ENCODE measurements at places on chromosomes 16 and 17.
A peak's percentile ranks its signal among the peaks of the same experiment; 100 is the strongest.

GRCh38 chr17:66507982-66508760 is 205.8 kb downstream of the PRKCA start:
- DNase-seq, result no peak

DNA sequence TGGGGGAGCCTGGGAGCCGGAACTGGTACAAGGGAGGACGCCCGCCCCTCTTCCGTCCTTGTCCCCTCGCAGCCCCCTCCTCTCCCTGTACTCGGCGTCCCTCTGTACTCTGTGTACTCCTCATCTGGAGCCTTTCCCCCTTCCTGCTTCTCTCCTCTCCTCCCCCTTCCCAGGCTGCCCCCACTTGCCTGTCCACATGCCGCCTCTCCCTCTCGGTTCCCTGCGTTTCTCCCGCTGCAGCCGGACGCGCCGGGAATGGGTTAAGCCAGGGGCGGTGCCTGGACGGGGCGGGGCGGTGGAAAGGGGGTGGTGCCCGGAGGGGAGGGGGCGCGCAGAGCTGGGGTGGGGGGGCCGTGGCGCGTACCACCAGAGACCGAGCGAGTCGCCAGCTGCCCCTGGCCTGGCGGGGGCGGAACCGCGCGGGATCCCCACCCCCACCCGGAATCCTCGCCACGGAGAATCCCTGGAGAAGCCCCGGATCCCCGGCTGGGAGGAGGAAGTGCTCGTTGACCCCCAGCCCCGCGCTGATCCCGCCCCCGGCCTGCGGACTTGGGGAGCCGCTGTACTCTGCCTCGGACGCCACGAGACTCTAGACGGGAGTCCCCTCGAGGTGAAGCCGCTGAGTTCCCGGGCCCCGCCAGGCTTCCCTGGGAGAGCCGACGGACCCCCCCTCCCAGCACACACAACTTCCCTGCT is 22.6 kb downstream of the GJD3 start:
- DNase-seq, result peak; percentile 41

- DNase-seq, result no peak
Observed at GRCh38 chr17:81033535-81034167, 1.3 kb upstream of the BAIAP2 start.

- DNase-seq, result no peak
Observed at GRCh38 chr16:4058386-4058785, 57.9 kb downstream of the ADCY9 start.

DNA sequence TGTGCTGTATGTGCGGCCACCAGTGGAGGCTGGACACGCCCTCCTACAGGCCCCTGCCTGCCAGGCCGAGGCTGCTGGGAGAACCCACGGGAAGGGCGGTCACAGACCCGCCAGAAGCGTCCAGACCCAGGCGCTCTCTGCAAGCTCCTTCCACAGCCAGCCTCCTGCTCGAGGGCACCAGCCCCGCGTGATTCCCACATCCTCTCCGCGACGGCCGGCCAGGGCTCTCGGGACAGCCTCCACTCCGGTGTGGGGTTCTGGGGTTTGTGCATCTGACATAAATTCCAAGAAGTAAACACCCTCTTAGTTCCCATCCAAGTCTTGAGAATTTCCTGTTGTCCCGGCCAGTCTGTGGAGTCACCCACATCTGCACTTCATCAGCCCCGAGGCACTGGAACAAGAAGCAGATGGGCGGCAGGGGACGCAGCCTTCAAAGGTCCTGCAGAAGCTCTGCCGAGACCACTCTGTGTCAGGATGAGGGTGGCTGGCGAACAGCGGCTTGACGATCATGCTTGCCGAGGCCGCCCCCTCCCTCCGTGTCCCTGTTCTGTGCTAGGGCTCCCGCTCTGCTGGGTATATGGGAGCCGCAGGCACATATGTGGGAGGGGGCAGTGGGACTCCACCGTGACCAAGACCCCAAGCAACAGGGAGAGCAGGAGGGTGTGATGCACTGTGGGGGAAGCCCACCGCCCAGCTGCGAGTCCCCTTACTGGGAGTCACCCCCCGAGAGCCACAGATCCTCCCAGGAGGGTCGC is 2.4 kb upstream of the TMEM204 start:
- DNase-seq, result peak; percentile 90

DNA sequence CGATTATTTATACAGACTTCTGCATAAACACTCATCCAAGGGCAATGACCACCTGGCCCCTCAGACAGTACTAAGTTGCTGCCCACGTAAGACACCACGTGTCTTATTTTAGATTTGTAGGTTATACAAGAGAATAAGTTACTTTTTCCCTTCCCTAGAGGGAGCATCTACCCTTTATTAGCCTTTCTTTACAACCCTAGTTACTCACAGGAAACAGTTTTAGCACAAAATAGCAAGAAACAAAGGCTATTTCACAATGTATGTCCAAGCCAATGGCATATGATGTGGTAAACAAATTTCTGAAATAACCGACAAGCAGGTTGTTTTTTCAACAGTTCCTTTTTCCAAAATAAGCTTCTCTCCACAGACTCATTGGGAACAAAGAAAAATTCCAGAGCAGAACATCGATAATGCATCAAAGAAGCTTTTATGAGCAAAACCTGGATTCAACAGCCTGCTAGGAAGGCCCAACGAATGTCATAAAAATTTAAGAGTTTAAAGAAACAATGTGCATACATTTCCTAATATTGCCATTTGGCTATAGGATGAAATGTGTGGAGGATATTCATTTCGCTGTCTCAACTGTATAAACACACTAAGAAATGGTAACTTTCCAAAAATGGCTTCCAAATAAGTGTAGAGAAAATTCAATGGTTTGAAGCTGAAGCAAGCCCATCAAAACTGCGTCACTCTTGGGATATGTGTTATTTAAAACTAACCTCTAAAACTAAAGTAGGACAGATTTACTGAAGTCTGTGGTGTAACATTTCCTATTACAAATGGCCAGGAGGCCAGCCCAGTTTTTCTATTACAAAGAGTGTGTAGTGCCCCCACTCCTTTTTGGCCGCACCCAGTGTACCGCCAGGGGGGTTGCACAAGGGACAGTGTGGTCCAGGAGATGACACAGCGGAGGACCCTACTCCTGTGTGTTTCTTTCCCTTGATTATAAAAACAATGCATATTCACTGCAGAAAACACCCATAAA is 50.4 kb upstream of the ERN1 start:
- peak; percentile 72 for DNase-seq

DNA sequence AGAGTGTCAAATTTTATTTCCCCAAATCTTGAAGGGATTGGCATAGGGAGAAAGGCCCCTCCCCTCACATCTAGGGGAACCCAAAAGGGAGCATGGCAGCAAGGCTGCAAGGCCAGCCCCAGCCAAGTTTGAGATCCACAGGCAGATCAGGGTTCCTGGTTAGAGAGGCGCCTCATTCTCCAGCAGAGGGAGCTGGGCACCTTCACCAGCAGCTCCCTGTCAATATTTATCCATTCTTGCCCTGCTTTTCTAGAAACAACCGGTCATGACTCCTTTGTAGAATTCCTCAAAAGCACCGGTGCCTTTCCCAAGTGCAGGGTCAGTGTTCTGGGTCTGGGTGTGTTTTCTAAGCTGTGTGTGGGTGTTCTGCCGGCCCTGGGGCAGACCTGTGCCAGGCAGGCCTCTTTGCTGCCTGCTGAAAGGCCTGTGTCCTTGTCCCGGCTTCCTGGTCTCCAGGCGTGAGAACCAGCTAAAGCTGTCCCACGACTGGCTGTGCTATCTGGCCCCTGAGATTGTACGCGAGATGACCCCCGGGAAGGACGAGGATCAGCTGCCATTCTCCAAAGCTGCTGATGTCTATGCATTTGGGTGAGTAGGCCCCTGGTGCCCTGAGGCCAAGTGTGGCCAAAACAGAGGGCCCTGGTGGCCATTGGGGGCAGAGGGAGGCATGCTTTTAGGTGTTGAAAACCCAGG is 21.2 kb upstream of the LGALS9 start:
- peak; percentile 48 for DNase-seq

DNA sequence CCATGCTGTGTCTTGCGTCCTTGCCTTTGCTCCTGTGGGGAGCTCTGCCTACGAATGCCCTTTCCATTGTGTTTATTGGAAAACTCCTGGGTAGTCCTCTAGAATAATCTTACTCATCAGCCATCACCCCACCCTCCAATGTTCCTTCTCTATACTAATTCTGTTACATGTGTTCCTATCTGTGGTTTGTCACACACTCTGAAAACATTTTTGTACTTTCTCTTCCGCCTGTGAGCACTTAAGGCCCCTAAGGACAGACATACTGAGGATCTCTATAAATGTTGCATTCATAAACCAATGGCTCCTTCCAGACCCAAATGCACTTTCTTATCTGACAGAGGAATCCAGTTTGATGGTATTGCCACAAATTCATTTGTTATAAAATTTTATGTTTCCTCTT is 53.9 kb upstream of the MON1B start:
- DNase-seq, result no peak

DNA sequence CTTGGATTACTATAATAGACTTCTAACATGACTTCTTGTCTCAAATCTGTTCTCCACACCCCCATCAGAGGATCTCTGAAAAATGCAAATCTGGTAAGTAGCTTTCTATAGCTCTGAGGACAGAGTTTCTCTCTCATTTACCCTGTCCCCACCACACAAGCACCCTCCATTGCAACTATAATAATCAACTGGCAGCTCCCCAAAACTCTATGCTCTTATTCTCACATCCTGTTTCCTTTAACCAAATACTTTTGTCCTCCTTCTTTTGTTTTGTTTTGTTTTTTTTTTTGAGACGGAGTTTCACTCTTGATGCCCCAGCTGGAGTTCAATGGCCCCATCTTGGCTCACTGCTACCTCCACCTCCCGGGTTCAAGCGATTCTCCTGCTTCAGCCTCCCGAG is 73.4 kb downstream of the HELZ start:
- DNase-seq, result no peak

GRCh38 chr17:36707904-36708303 is 106.5 kb downstream of the MRM1 start:
- DNase-seq, result no peak

DNA sequence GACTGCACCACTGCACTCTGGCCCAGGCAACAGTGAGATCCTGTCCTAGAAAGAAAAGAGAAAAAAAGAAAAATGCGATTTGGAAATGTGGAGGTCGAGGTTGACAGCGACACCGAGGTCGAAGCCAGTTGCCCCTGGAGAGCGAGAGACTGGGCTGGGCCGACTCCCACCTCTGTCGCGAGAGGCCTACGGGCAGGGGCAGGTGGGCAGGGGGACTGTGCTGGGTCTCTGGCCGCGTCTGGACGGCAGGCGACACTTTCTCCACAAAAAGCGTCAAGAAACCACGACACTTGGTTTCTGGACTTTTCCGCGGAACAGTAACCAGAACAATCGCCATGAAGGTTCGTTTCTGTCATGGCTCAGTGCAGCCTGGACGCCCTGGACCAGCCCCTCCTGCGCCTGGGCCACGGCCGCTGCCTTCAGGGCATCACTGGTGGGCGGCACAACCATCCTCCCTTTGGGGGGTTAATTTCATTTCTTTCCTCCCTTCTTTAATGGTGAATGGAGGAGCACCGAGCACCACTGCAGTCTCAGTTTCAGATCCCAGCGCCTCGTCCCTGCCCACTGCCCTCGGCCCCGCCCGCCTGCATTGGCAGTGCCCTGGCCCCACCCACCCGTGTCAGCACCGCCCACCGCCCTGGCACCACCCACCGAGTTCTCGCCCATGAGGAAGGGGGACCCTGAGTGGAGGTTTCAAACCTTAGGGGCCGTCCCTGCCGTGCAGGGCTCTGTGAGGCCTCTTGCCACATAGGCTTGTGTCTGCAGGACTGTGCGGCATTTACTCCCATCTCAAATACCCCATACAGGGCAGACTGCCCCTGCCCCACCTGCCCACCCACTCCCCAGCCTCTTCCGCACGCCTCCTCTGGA is 18.5 kb upstream of the CDH15 start:
- no peak for DNase-seq

- no peak for DNase-seq
Observed at GRCh38 chr17:57125406-57125805, 40.4 kb downstream of the AKAP1 start.

DNA sequence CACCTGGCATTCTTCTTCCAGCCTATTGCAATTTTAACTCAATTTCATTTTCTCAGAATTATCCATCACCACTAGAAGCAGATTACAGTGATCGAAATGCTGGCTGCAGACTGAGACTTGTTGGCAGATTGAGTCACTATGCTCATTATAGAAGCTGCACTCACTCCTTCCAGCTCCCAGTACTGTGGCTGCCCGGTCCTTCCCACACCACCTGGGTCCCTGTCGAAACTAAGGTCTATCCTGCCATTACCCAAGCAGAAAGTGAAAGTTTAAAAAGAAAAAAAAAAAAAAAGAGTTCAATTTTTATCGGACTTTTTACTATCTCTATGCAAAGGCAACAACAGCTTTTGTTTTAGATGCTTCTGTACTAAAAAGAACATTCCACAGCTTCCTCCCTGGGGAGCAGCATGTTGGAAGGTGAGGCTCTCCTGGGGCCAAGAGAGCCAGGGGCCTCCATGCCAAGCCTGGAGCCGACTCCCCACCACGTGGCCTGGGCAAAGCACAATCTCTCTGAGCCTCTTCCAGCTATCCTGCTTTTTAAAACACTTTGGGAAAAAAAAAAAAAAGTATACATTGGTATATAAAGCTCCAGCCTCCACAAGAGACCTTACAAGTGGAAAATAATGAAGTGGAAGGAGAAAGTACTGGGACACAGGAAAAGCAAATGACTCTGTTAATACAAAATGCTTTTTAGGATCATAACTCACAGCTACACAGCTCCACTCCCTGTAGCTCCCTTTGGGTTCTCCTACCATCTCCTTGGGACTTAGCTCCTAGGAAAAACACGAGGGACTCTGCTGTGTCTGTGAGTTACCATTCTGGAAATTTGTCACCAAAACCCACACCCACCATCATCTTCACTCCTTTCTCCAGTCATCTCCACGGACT is 77.8 kb downstream of the USP31 start:
- peak; percentile 40 for DNase-seq

- DNase-seq, result peak; percentile 17
Observed at GRCh38 chr17:41967141-41967920, 736 bp downstream of the CNP start.

- no peak for DNase-seq
Observed at GRCh38 chr17:65515959-65516948, 45.2 kb downstream of the AXIN2 start.

DNA sequence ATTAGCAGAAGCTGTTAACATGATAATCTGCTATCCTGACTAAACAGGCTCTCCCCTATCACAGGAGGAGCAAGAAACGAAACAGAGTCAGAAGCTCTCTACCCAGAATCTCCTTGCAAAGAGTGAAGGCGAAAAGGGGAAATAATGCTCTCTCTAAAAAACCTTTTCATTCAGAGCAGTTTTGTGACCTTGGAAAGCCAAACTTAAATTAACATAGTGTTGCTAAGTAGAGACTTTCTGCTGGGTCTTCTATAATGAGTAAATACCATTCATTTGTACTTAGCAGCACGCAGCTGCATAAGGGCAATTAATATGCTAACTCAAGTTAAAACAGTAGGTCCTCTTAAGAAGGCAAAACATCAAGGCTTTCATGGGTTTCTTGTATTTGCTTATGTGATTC is 101.7 kb upstream of the GPR139 start:
- no peak for DNase-seq

- no peak for DNase-seq
Observed at GRCh38 chr17:42508426-42509165, 27.4 kb upstream of the NAGLU start.

GRCh38 chr17:33642002-33642401 is 348.9 kb upstream of the ASIC2 start:
- DNase-seq, result no peak

Measured in fibroblast of mammary gland (primary cell).